ENCODE measurements at places on chromosomes 1 and 21. TPM values are rescaled to one million over a fixed set of nuclear protein-coding genes. Genes with fewer than 3 reads are reported as not detected.

Gene PTPN7
- 3.0 TPM for total RNA-seq

Gene DNAH14
- total RNA-seq: 40.9 TPM

Gene PGBD5
- 5.3 TPM for total RNA-seq

Gene TNFRSF9
- 0.12 TPM for total RNA-seq

Gene OR2G6
- not detected for total RNA-seq

Gene RGS8
- not detected for total RNA-seq

Gene PTGFR
- 2.6 TPM for total RNA-seq

Gene UBL4B
- total RNA-seq: not detected

Gene SAMD13
- total RNA-seq: 3.0 TPM

Gene CELA3B
- total RNA-seq: not detected

Gene OBSCN
- total RNA-seq: 139 TPM

Gene MAP3K7CL
- total RNA-seq: 6.1 TPM

Gene ZNF684
- total RNA-seq: 8.1 TPM

Gene ZBTB18
- total RNA-seq: 30.4 TPM

Gene USH2A
- total RNA-seq: 0.53 TPM

Gene LRRC53
- total RNA-seq: not detected

Gene LEFTY1
- total RNA-seq: 3.9 TPM

Gene APCS
- total RNA-seq: not detected

Gene CD1D
- 5.0 TPM for total RNA-seq

Gene BROX
- 40.6 TPM for total RNA-seq

Gene IQGAP3
- 11.3 TPM for total RNA-seq

Gene DCDC2B
- not detected for total RNA-seq

Gene GNPAT
- total RNA-seq: 66.9 TPM

Gene KCNH1
- total RNA-seq: 0.47 TPM

Gene ATAD3A
- 22.3 TPM for total RNA-seq

Gene NUDT4B
- total RNA-seq: 9.4 TPM

Gene KCNT2
- 16.3 TPM for total RNA-seq

Gene GBP6
- 0.12 TPM for total RNA-seq

Gene OLFM3
- total RNA-seq: 5.1 TPM

Gene ANGPTL3
- total RNA-seq: 1.2 TPM

Gene SLC19A1
- total RNA-seq: 12.0 TPM

Gene FLG
- total RNA-seq: 0.29 TPM

Gene WNT3A
- total RNA-seq: 0.06 TPM

Gene ADORA3
- total RNA-seq: 0.88 TPM

Gene GATAD2B
- 15.9 TPM for total RNA-seq

Gene CNN3
- total RNA-seq: 249 TPM

Data from metanephros (tissue), 2 donors.